Stimulated activated CD8-positive, alpha-beta memory T cell treated with anti-CD3 and anti-CD28 coated beads, Interleukin-4, amount 100 ng/mL, for 48 hours (primary cell): ENCODE measurements at places on chromosomes 11 and 22.

GRCh38 chr22:45205276-45205925, 35.3 kb downstream of the KIAA0930 start:
- DNase-seq = no peak

- DNase-seq = no peak
Measured at GRCh38 chr11:91630916-91631673, 593.5 kb upstream of the FAT3 start.

- DNase-seq = peak; percentile 71
Measured at GRCh38 chr22:22111267-22111751, 128.7 kb upstream of the TOP3B start.

- DNase-seq = no peak
Measured at GRCh38 chr22:42560781-42561180, 7.0 kb downstream of the SERHL2 start.
